ENCODE measurements at places on chromosomes 16 and 17. TPM values are rescaled to one million over a fixed set of nuclear protein-coding genes. Genes with fewer than 3 reads are reported as not detected.

ARHGDIA gene
- total RNA-seq, result 75.5 TPM

- no peak for DNase-seq
These were observed 34.3 kb upstream of the PRSS54 start for GRCh38 chr16:58329135-58329534.

- DNase-seq, result peak; percentile 61
These were observed 1144.4 kb upstream of the GOT2 start for GRCh38 chr16:59878479-59878878.

SLC16A11 gene
- not detected for total RNA-seq

KRT32 gene
- not detected for total RNA-seq

CD300A gene
- total RNA-seq, result 8.0 TPM

SLC47A1 gene
- total RNA-seq, result not detected

SECTM1 gene
- 4.9 TPM for total RNA-seq

UMOD gene
- total RNA-seq, result 0.45 TPM

- DNase-seq, result no peak
These were observed 4.0 kb downstream of the EFNB3 start for GRCh38 chr17:7709031-7709430.

DNA sequence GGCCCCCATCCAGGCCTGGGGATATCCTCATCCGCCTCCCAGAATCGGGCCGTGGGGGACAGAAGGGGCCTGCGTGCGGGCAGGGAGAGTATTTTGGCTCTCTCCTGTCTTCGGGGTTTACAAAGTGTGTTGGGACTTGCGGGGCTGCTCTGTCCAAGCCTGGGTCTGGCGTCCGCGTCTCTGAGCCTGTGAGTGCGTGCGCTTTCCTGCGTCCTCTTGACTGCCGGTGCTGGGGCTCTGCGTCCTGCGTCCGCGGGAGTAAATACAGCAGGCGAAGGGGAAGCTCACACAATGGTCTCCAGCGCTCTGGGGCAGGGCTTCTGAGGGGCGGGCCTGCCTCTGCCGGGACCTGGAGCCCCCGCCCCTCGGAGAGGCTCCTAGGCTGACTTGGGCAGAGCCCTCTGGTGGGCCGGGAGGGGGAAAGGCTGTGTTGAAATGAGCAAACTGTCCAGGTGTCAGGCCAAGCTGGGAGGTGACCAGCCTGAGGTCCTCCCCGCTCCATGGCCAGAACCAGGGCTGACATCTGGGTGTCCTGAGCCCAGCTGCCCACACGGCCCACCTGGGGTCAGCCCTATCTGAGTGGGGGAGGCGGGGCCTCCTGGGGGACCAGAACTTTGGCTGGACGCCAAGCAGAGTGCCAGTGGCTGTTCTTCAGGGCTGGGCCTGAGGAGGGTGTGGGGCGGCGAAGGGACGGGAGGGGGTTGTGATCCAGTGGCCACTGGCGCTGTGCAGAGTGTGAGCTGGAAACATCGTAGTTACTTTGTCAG lies 233.6 kb downstream of the SEC14L1 start:
- peak; percentile 87 for DNase-seq

DNA sequence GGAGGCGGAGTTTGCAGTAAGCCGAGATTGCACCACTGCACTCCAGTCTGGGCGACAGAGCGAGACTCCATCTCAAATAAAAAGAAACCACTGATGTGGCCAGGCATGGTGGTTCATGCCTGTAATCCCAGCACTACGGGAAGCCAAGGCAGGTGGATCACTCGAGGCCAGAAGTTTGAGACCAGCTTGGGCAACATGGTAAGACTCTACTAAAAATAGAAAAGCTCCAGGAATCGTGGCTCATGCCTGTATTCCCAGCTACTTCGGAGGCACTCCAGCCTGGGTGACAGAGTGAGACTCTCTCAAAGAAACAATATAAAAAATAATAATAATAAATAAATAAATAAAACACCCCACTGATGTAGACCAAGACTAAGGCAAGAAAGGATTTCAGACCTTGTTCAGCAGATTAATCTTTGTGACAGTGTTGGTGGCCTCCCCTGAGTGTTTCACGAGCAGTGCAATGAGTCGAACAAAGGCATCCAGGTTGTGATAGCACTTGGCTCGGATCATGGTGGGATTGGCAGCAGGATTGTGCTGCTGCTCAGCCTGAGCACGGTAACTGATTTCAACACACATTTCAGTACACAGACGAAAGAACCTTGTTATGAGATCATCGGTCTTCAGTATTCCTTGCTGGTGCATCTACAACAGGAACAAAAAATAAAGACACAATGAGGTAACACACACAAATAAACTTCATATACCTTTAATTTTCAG lies 18.6 kb downstream of the SETD6 start:
- DNase-seq, result no peak

DNA sequence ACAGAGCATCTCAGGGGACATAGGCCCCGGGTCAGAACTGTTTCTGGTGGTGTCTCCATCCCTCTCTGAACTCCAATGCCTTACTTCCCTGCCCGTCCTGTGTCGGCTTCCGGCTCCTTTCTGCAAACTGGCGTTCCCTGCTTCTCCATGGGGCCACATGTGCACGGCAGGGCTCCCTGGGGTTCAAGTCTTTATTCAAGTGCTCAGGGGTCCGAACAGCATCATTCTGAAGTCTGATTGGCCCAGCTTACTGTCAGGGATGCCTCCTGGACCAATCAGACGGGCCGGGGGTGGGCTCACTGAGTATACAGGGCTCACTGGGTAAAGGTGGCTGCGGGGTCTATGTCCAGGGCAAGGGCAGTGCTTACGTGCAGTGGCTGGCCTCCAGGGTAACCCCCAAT lies 17.1 kb downstream of the C16orf82 start:
- no peak for DNase-seq

KAT8 gene
- total RNA-seq, result 38.8 TPM

GRCh38 chr16:73113336-73113735 lies 65.4 kb upstream of the ZFHX3 start:
- DNase-seq, result no peak

GRCh38 chr17:2814481-2815341 lies 18.5 kb downstream of the RAP1GAP2 start:
- DNase-seq, result peak; percentile 76

DNA sequence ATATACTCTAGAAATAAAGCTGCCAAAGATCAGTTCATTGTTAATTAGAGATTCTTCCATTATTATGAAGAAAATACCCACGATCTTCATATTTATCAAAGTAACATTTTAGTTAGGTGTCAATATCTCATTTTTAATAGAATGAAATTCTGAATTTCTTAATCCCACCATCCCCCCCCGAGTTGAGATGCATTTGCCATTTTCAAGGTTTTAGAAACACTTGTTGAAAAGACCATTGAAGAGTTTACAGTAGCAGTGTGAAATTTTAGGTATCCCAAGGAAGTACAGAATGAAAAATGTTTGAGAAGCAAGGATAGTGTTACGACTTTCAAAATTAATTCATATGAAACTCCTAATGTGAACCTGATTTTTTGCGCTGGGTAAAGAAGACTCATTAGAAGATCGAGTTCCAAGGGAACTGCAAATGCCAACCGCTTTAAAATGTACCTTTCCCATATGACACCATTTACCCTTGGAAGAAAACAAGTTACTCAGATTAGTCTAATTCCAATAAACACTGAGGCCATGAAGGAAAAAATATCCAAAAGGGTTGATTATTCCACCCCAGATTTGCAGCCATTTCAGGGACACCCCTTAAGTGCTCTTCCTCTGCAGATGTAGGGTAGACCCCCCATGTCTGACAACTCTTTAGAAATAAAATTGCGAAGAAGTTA lies 731 bp downstream of the IKZF3 start:
- no peak for DNase-seq

- DNase-seq, result no peak
These were observed 3.9 kb downstream of the UNC119 start for GRCh38 chr17:28548417-28549130.

PNMT gene
- total RNA-seq, result 2.9 TPM

DNA sequence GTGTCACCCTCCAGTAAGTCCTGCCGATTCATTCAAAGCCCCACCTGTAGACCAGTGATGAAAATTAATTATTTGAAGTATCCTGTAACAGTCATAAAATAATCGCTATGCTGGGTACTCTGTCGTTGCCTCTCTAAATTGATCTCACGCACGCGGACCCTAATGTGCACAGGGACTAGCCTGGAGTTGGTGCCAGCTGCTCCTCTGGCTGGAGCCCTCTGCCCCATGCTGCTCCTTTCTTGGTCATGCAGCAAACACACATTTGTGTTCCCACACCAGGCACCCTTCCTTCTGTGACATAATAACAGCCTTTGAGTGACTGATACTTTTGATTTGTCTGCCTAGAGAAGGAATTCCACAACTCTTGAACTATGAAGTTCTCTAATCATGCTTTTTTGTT lies 16.0 kb downstream of the RAB11FIP3 start:
- DNase-seq, result no peak

- no peak for DNase-seq
These were observed 3.7 kb downstream of the TEPSIN start for GRCh38 chr17:81234940-81235821.

DNA sequence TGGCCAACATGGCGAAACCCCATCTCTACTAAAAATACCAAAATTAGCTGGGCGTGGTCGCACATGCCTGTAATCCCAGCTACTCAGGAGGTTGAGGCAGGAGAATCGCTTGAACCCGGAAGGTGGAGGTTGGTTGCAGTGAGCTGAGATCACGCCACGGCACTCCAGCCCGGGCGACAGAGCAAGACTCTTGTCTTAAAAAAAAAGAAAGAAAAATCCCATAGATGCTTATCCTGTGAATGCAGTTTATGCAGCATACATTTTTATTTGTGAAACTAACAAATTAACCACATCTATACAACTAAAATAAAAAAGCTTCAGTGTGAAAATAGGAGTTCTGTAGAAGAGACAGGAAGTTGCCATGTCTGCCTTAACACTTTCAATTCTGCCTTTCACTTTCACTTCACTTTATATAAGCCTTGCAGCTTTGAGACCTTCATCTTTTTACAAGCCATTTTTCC lies 7.1 kb downstream of the IGSF6 start:
- DNase-seq, result no peak

ZFP3 gene
- 15.2 TPM for total RNA-seq

DNA sequence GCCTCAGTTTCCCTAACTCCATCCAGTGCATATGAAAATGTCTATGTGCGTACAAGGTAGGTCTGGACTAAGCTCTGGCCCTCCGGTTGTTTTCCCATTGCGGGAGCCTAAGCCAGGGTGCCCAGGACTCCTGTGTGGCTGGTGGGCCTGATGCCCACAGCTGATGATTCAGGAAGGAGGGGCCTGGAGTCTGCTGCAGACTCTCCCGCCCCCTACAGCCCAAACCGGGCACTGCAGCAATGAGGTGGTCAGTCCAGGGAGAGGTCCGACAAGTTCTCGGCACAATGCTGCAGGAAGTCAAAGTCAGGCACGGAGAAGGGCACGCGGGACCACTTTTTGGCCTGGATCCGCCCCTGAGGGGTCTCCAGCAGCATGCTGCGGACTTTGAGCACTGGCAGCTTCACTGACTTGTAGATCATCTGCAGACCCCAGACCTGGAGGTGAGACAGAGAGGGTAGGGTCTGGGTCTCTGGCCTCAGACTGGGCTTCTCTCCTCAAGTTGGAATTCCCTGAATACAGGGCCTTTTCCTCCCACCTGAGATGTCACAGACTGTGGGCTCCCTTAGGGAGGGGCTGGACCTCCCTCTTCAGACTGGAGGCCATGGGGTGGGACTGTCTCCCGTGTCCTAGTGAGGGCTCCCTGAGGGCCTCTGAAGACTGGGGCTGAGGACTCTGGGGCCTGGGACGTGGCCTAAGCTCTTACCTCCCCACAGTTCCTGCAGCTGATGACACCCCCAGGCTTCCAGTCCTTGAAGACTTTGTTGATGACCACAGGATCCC lies 3.4 kb upstream of the ZNF385C start:
- peak; percentile 71 for DNase-seq

PHF23 gene
- 26.2 TPM for total RNA-seq

- DNase-seq, result no peak
These were observed 122.6 kb downstream of the SHISA6 start for GRCh38 chr17:11363565-11364117.

- no peak for DNase-seq
These were observed 74.3 kb upstream of the MRTFB start for GRCh38 chr16:13996778-13997288.

DNA sequence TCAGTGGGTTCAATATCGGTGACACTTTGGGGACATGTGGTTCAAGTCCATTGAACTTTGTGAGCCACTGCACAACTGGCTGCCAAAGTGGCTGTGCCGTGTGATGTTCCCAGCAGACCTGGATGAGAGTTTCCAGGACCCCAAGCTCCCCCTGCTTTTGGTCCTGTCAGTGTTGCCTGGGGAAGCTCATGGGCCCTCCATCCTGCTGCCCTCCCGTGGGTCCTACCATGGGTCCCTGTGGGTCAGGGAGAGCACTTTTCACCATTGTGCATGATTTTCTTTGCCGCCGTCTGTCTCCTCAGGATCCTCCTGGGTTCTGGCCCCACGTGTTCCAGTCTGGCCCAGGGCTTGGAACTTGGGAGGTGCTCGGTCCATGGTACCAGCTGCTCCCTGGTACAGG lies 38.1 kb downstream of the LGALS9 start:
- no peak for DNase-seq

- peak; percentile 59 for DNase-seq
These were observed 637 bp downstream of the PLCG2 start for GRCh38 chr16:81779536-81780320.

TBC1D3H gene
- not detected for total RNA-seq

DNA sequence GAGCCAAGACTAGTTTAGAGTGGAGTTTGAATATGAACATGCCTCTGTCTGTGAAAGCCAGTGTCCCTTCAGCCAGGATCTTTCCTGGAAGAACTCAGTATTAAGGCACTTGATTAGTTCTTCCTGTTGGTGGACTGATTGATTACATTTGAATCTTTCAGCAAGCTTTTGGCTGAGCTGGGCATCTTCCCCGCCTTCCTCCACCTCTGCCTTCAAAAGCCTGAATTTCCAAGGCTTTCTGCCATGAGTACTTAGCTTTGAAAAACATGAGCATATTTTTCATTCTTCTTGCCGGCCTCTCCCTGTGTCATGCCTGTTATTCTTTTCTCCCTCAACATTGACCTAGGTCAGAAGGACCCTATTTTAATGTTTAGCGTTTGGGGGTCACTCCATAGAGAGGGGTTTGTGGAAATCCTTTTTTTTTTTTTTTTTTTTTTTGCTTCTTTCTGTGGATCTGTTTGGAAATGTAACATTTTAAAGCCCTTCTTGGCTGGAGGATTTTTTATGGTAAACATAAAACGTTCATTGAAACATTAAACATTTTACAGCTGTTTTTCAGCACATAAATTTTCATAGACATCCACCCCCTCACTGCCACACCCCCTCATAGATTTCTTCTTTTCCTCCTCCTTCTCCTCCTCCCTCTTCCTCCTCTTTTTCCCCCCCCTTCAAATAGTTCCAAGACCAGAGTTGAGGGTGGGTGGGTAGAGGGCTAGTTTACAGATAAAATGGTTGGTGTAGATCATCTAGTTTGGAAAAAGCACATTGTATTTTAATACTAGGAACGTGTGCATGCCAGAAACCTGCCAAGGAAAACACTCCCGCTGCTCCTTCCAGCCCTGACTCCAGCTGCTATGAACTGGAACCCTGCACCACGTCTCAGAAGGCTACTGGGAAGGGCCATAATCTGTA lies 645.9 kb downstream of the WWOX start:
- no peak for DNase-seq

GRCh38 chr17:5516060-5516792 lies 29.9 kb downstream of the MIS12 start:
- no peak for DNase-seq

- no peak for DNase-seq
These were observed 26.5 kb upstream of the SPNS3 start for GRCh38 chr17:4407216-4407615.

- no peak for DNase-seq
These were observed 848 bp downstream of the CES3 start for GRCh38 chr16:66961914-66962313.
